ENCODE measurements at places on chromosomes 3 and 15.

DNA sequence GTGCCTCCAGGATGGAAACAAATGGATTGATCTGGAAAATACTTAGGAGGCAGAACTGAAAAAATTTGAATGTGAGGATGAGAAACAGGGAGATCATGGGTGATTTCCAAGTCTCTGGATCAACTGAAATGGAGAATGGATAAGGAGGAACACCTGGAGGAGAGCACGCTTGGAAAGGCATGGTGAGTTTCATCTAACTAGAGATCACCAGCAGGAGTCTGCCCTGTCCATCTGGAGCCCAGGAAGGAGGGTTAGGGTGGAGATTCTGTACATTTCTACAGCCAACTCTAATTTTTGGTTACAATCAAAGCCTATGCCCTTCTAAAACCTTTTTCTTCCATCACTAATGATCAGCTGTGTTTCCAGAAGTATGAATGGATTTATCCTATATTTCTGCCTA, 995.9 kb upstream of the CFAP20DC start:
- no peak for DNase-seq

GRCh38 chr3:46059432-46059831, 32.1 kb upstream of the XCR1 start:
- no peak for DNase-seq

- peak; percentile 91 for DNase-seq
These were observed at the start of gene ACVR2B for GRCh38 chr3:38453075-38453912. Gene ACVR2B, plus strand, starts transcription at chr3:38453890. Its CDS starts 433 bp downstream, at chr3:38454323.

DNA sequence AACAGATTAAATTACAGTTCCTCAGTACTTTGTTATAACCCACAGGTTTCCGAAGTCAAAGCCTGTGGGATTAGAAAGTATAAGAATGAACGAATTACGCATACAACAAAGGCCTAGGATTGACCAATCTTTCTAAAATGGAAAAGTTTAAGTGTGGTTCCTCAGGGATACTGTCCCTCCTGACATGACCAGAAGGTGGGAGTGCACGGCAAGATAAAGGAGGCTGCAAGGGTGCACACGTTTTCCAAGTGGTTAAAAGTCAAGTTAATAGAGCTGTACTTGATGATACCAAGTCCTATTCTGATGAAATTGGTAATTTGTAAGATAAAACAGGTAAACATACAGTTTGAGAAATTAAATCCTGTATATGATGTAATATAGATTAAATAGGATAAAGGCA, 96.2 kb downstream of the ALDH1A2 start:
- DNase-seq = no peak

DNA sequence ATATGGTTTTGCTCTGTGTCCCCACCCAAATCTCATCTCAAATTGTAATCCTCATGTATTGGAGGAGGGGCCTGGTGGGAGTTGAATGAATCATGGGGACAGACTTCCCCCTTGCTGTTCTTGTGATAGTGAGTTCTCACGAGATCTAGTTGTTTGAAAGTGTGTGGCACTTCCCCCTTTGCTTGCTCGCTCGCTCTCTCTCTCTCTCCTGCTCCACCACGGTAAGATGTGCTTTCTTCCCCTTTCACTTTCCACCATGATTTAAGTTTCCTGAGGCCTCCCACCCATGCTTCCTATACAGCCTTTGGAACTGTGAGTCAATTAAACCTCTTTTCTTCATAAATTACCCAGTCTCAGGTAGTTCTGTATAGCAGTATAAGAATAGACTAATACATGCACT, 60.7 kb downstream of the GSK3B start:
- DNase-seq = no peak

DNA sequence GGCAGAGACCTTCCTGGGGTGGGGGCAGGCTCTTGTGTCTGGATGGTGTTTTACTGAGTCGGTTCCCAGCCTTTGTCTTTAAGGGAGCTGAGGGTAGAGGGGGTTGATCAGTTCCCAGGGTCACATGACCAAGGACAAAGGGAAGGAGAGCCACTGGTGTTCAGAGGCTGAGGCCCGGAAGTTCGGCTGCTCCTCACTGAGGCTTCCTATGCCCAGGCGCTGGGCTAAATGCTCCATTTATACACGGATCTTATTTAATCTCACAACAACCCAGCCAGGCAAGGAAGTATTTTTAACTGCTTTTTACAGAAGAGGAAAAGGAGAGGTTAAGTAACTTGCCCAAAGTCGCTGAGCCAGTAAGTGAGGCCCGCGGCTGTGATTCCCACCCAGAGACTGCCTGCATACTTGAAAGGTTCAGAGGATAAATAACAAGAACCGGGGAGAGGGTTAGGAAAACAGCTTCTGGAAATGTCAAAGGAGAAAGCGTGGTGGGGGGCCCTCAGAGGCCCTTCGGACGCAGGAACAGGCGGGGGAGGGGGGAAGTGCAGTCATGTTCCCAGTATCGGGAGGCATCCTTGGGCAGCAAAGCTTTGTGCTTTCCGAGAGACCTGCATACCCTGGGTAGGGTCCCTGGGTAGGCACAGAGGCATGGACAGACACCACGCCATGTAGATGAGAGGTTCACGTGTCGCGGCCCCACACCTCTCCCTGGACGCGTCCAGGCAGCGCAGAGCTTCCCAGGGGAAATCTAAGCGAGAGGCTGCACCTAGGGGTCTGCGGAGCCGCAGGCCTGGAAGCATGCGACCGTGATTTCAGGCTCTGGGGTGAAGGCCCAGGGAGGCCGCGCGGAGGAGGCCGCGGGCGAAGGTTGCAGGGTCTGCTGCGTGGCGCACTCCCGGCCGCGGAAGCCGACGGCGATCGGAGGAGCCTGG, 21.3 kb downstream of the EPHB3 start:
- DNase-seq = no peak

GRCh38 chr3:190227064-190227463, 95.2 kb downstream of the CLDN1 start:
- DNase-seq = no peak

DNA sequence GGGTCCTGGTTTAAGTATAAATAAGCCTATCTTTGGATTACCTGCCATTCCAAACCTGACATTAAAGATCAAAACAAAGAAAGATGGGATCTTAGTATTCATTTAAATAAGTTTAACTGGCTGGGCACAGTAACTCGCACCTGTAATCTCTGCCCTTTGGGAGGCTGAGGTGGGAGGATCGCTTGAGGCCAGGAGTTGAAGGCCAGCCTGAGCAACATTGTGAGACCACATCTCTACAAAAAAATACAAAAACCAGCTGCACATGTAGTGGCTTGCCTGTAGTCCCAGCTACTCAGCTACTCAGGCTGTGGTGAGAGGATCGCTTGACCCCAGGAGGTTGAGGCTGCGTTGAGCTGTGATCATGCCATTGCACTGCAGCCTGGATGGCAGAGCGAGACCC, 176.9 kb downstream of the FNDC3B start:
- DNase-seq = no peak

- no peak for DNase-seq
These were observed 551.1 kb downstream of the NAALADL2 start for GRCh38 chr3:175410251-175410650.

GRCh38 chr3:104368760-104369159, 997.9 kb upstream of the ALCAM start:
- no peak for DNase-seq

DNA sequence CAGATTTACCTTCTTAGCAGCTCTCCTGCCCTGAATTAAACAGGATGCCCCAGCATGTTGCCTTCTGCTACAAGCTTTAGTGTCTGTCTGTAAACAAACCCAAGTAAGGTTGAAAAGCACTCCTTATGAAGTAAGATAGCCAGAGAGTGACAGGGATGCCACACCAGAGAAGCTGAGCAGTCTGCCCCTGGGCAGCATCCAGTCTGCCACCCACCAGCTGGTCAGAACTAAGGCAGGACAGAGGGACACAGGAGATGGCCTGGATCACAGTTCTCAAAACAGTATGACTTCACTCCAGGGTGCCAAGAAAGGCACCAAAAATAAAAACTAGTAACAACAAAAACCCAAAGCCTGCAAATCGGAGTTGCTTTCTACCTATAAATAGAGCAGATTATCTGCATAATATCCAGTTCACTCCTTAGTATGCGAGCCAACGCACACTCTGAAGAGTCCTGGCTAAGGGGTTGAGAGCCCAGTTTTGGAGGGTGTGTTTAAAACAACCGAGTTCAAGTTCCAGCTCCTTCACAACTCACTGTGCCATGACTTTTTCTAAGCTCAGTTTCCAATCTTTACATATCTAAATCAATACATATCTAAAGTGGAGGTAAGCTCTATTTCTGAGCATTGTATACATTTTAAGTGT, 198.9 kb downstream of the KCNMB2 start:
- no peak for DNase-seq

DNA sequence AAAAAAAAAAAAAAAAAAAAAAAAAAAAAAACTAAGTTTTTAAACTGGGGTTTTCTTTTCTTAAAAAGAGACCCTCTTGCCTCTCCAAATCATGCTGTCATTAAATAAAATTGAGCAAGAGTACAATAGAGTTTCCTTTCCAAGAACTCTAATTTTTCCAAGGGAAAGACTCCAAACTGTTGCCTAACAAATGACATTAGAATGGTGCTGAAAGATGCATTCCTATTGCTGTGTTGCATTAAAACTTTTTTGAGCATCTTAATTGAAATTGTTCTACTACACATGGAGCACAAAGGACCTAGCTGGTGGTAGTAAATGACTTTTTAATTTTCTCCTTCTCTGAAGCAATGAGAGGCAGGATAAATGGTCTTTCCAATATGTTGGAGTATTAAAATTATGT, 469.1 kb upstream of the ARHGEF26 start:
- no peak for DNase-seq

GRCh38 chr15:41940441-41940857, 31.9 kb downstream of the EHD4 start:
- peak; percentile 57 for DNase-seq

- no peak for DNase-seq
These were observed 22.6 kb upstream of the TEX9 start for GRCh38 chr15:56342653-56343052.

- DNase-seq = no peak
These were observed 105.7 kb downstream of the PPP2R3A start for GRCh38 chr3:136070953-136071949.

DNA sequence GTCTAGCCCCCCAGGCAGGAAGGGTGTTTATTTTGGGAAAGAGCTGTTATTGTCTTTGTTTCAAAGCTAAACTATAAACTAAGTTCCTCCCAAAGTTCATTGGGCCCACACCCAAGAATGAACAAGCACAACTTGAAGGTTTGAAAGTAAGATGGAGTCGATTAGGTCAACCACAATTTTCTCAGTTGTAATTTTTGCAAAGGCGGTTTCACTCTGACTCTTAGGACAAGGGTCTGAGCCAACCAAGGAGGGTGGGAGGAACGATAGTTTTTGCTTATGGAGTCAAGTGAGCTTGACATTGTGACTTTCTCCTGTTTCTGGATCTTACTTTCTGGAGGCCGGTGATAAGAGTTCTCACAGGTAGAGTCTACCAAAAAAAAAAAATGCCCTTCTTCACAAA, 5.8 kb upstream of the ZNF770 start:
- no peak for DNase-seq

- DNase-seq = no peak
These were observed 3.6 kb upstream of the MYH15 start for GRCh38 chr3:108513961-108514360.

GRCh38 chr15:40937762-40938535, 8.8 kb downstream of the DLL4 start:
- DNase-seq = no peak

- peak; percentile 73 for DNase-seq
These were observed 89.2 kb upstream of the MEF2A start for GRCh38 chr15:99476413-99477222.

DNA sequence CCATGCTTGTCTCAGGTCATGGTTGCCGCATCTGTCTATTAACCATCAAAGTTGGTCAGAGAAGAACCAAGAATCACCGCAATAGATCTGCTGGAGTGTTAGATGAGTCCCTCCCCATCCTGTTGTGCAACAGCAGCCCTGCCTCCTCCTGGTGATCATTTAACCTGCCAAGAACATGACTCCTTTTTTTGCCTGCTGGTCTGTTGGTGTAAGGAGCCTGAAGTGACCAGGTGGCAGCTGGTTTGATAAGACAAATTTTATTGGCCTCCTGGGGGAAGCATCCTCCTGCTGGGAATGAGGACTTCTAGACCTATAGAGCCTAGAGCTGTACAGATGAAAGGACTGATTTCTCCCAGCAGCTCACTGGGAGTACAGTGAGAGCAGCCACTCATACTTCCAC, 43.5 kb upstream of the RAF1 start:
- no peak for DNase-seq
